ENCODE measurements at places on chromosomes 3 and 15. TPM values are rescaled to one million over a fixed set of nuclear protein-coding genes. Genes with fewer than 3 reads are reported as not detected.
A peak's percentile ranks its signal among the peaks of the same experiment; 100 is the strongest.

GRCh38 chr3:47161983-47162696, 1.8 kb downstream of the SETD2 start:
- H3K27ac ChIP-seq = no peak overlapping the region
- no peak overlapping the region for H3K4me3 ChIP-seq
- H3K27me3 ChIP-seq = no peaks in the 10 kb centered on the region
- no peak for DNase-seq
- H3K36me3 ChIP-seq = no peaks in the 10 kb centered on the region
- peaks cover 43% of the 10 kb centered on the region for H3K4me1 ChIP-seq

GRCh38 chr3:24100696-24101402, 155.8 kb downstream of the NR1D2 start:
- H3K36me3 ChIP-seq = no peaks in the 10 kb centered on the region
- H3K27me3 ChIP-seq = no peaks in the 10 kb centered on the region
- no peaks in the 10 kb centered on the region for H3K4me1 ChIP-seq

DNA sequence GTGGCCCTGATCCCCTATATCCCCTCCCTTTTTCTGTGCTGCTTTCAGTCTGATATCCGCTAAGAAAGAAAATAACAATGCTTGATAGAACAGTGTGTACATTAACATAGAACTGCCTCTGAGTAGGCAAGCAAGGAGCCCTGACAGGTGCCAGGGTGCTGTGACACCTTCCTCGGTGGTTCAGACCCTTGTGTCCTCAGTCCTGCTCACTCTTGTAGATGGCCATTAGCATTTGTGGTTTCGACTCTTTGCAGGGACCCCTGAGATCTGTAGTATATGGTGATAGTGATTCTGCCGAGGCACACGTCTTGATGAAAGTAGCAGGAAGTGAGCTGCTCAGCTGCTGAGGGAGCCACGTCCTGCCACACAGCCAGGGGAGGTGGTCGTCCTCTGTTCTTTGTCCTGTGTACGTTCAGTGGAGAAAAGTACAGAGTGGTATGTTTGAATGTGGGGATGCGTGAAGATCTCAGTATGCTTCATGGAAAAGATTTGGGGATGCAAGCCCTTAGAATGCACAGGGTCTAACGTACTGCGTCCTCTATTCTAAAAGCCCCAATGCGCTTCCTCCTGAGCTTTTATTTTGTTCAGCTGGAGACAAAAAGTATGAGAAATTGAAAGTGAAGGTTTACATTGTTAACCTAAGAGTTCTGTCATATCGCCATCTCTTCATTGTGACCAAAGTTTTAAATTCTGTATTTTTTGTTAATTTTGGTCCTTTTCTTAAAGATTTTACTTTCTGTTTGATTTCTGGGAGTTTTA, 35.4 kb downstream of the PXYLP1 start:
- H3K27me3 ChIP-seq = no peaks in the 10 kb centered on the region
- no peak overlapping the region for H3K27ac ChIP-seq
- H3K4me3 ChIP-seq = no peak overlapping the region

GRCh38 chr15:69874321-69874720, 223.4 kb downstream of the TLE3 start:
- H3K4me1 ChIP-seq = no peaks in the 10 kb centered on the region
- H3K4me3 ChIP-seq = no peak overlapping the region
- no peaks in the 10 kb centered on the region for H3K27me3 ChIP-seq
- no peaks in the 10 kb centered on the region for H3K36me3 ChIP-seq
- H3K27ac ChIP-seq = no peak overlapping the region
- no peak for DNase-seq

- H3K4me3 ChIP-seq = no peak overlapping the region
- H3K4me1 ChIP-seq = no peaks in the 10 kb centered on the region
- DNase-seq = no peak
- H3K36me3 ChIP-seq = no peaks in the 10 kb centered on the region
Observed at GRCh38 chr15:67495585-67495984, 25.3 kb upstream of the C15orf61 start.

DNA sequence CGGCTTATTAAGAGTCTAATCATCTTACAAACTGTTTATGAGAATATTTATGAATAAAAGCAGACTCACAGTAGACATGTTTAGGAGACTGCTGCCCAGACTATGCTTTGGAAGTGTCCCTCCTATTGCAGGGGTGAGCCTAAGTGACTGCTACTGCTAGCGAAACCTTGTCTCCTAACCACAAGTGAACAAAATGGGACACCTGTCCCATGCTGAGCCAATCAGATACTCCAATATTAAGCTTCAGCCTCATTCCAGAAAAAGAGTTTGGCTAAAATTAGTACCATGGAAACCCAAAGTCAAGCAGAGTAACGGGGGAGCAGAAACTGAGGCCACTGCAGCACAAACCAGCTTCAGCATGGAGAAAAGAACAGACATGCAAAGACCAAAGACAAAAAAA, 4.6 kb downstream of the DENND6A start:
- no peaks in the 10 kb centered on the region for H3K36me3 ChIP-seq
- no peak overlapping the region for H3K27ac ChIP-seq
- H3K27me3 ChIP-seq = no peaks in the 10 kb centered on the region
- DNase-seq = no peak
- peaks cover 30% of the 10 kb centered on the region for H3K4me1 ChIP-seq

- H3K4me1 ChIP-seq = no peaks in the 10 kb centered on the region
- H3K27ac ChIP-seq = no peak overlapping the region
- no peaks in the 10 kb centered on the region for H3K36me3 ChIP-seq
Observed at GRCh38 chr3:67828486-67829010, 174.1 kb upstream of the SUCLG2 start.

DNA sequence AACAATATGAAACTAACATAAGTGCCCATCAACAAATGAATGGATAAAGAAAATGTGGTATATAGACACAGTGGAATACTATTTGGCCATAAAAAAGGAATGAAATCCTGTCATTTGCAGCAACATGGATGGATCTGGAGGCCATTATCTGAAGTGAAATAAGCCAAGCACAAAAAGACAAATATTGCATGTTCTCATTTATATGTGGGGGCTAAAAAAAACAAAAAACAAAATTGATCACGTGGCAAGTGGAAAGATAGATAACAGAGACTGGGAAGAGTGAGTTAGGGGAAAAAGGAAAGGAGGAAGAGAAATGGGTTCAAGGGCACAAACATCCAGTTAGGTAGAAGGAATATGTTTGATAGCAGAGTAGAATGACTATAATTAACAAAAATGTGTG, 155.9 kb upstream of the BHLHE40 start:
- H3K27me3 ChIP-seq = no peaks in the 10 kb centered on the region
- no peak overlapping the region for H3K4me3 ChIP-seq
- peaks cover 71% of the 10 kb centered on the region for H3K4me1 ChIP-seq
- no peaks in the 10 kb centered on the region for H3K36me3 ChIP-seq
- H3K27ac ChIP-seq = peak overlapping the region; percentile 92

DNA sequence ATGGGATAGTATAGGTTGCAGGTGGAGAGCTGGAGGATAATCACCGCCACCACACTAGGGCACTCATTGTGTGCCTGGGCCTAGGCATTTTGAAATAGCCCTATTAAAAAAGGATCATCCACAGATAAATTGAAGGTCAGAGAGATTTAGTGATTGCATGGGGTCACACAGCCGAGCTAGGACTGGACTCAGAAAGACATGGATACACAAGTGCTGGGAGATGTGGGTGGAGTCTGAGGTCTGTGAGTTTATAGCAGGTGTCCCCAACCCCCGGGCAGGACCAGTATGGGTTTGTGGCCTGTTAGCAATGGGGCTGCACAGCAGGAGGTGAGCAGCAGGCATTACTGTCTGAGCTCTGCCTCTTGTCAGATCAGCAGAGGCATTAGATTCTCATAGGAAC, 5.3 kb upstream of the ANKDD1A start:
- H3K4me3 ChIP-seq = no peak overlapping the region
- peaks cover 3% of the 10 kb centered on the region for H3K4me1 ChIP-seq
- H3K36me3 ChIP-seq = no peaks in the 10 kb centered on the region
- DNase-seq = no peak
- H3K27ac ChIP-seq = no peak overlapping the region

Gene PCOLCE2
- total RNA-seq = 37.8 TPM

Gene PLD1
- total RNA-seq = 18.7 TPM

Gene HIGD2B
- 0.33 TPM for total RNA-seq

Gene FBXW12
- not detected for total RNA-seq

Measured in thyroid gland (tissue), 4 donors.